Glutamatergic neuron (in vitro differentiated cells): ENCODE measurements at places on chromosomes 3 and 15. TPM values are rescaled to one million over a fixed set of nuclear protein-coding genes. Genes with fewer than 3 reads are reported as not detected.
A peak's percentile ranks its signal among the peaks of the same experiment; 100 is the strongest.

DNA sequence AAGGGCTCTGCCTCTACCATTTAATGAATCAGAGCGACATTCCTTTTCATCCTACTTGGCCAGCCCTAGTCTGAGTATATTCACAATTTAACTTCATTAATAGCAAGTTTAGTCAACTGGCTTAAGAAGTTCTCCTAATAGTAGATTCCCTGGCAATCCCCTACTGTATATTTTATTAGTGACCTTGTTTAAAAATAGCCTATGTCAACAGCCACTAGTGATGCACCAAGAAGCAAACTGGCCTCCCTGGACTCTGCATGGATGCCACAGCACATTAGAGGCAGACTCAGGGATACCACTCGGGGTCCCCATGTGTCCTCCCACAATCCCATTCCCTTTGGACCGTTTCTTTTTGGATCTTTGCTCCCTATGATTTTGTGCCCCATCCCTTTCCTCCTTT lies 83.6 kb downstream of the THSD4 start:
- DNase-seq = no peak

DNA sequence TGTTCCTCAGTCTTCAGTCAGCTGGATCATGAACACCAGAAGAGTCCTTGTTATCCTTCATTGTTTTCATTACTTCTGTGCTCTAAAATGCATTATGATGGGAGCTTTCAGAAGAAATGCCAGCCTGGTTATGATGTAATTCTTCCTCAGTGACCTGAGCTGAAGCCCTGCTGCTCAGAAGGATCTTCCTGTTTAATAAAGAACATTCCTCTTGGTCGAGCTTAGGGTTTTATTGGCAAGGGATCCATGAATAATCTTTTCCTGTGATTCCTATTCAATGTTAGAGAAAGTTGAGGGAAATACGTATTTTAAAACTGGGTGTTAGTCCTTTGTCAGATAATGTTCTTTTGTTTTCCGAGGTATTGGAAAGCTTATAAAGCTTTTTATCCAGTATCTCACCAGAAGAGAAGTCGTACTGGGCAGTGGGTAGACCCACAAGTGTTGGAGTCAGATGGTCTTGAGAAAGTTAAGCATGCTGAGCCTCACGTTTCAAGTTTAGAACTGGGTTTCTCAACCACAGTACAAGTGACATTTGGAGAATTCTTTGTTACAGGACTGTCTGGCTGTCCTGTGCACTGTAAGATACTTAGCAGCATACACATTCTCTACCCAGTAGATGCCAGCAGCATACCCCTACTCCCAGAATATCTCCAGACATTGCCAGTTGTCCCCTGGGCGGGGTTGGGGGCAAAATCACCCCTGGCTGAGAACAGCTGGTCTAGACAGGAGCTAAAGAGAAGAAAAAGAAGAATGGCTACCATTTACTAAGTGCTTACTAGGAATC lies 212.3 kb upstream of the BHLHE40 start:
- no peak for DNase-seq

DNA sequence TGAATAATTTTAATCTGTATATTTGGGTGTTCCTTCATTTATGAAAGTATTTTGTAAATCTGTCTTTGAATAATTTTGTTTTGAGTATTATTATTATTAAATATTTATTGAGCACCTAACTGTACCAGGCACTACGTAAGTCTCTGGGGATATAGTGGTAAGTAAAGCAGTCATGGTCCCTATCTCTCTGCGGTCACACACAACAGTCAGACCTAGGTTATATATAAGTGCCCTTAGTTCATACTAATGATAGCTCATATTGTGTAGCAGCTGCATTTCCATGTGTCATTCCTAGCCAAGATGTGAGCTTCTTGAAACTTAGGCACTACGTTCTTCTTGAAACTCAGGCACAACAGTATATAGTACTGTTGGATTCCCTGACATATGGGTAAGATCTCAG lies 12.4 kb downstream of the NKTR start:
- no peak for DNase-seq

DNA sequence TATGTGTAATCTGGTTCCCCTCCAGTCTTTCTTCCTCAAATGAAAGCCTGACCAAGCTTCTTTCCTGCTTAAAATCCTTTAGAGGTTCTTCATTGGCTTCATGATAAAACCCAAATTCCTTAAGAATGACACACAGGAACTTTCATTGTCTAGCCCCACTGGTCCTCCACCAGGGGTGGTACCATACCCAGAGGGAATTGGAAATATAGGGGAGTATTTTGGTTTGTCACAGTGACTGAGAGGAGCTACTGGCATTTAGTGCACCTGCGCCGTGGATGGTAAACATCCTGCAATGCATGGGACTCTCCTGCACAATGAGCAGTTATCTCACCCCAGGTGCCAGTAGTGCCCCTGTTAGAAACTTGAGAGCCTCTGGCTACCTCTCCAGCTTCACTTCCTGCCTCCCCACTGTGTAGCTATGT lies 10.8 kb downstream of the ZWILCH start:
- DNase-seq = no peak

DNA sequence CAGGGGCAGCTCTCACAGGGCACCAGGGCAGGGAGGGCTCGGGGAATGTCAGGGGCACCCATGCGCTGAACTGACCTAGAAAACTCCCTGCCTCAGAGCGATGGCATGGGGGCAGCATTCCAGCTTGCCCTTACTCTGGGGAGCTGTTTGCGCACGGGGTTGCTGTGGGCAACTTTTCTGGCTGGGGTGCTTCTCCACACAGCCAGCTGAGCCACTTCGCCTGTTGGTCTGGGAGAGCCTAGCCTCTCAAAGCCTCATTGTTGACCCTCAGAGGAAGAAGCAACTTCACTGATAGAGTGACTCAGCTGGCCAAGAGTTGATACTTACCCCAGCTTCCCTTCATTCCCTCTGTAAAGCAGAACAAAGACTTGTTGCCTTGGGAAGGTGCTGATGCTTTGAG lies 42.6 kb upstream of the MRPS22 start:
- no peak for DNase-seq

GRCh38 chr3:101216710-101217465 lies 103.5 kb downstream of the IMPG2 start:
- DNase-seq = no peak

DNA sequence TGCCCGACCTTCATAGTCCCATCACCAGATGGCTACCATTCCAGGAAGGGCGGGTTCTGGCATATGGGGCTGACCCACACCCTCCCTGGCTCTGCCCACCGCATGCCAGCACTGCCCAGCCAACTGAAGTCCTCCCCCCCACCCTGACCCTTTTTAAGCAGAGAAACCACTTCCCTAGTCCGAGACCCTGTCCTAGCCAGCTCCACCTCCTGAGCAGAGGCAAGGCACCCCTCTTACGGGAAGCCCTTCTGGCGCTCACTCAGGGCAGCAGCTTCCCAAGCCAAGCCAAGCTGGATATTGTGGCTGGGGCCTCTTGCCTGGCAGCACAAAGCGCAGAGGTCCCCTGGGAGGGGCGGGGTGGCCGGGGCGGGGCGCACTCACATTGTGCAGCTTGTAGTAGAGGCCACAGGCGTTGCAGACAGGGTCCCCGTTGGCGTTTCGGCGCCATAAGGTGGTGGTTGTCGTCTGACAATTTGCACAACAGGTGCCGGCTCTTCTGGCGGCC lies 11.5 kb downstream of the GATA2 start:
- DNase-seq = peak; percentile 91

DNA sequence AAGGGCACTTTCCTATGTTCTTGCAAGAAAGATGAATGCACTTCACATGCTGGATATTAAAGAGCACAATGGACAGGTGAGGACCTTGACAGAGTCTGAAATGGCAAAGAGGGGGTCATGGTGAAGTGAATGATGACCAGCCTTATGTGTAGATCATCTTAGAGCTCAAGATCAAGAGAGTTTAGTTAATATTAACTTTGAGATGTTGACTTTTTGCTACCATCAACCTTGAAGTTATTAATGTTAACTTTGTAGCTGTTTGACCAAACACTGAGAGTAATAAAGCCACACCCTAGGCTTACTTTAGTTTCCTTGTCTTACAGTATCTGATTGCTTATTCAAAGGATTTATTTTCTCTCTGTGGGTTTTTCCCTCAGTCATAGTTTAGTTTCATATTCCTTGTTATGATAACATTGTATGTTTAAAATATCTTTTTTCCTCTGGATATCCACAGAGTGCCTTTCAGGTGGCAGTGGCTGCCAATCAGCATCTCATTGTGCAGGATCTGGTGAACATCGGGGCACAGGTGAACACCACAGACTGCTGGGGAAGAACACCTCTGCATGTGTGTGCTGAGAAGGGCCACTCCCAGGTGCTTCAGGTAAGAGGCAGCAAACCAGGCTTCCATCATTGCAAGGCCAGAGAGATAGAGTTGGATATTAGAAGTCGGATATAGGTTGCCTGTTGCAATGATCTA lies 5.4 kb downstream of the NFKBIZ start:
- DNase-seq = no peak

DNA sequence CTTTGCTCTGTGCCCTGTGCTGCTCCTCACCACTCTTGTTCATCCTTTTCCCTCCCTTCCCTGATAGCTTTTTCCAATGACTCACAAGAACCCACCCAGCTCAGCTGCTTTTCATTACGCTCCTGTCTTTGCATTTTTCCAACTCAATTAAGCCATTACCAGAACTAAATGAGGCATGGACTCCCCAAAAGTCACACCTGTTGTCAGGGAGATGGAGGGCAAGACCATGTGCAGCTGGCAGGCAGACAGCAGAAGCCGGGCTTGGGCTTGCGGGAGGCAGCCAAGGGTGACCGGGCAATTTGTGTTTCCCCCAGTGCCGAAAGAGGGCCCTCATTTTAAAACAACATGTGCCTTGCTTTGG lies 64.3 kb downstream of the CASR start:
- no peak for DNase-seq

DNA sequence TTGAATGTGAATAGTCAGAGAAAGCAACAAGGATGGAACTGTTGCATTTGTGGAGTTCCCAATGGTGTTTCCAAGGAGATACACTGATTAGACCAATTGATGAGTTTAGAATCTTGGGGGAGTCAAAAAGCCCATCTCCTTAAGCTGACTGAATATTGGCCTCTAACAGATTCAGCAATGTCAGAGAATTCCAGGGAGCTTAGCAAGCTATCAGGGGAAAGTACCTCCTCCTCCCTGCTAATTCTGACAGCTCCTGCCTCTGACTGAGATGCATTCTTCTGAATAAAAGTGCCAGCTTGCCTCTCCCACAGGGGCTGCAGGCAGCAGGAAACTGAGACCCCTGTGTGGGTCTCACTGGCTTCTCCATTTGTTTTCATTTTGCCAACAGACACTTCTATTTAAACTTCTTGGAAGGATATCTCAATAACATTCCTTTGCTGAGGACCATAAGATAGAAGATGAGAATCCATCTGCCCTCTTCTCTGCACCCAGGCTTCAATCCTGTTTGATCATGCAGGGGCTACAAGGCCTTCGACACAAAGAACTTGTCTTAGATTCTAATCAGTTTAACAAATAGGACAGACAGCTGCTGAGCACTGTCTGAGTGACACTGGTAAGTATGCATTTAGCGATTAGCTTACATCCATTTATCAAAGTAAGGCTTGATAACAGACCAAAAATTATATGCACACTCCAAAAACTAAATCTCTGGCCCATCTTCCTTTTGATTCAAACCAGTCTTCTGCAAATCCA lies 1080.8 kb downstream of the TUSC7 start:
- no peak for DNase-seq

DNA sequence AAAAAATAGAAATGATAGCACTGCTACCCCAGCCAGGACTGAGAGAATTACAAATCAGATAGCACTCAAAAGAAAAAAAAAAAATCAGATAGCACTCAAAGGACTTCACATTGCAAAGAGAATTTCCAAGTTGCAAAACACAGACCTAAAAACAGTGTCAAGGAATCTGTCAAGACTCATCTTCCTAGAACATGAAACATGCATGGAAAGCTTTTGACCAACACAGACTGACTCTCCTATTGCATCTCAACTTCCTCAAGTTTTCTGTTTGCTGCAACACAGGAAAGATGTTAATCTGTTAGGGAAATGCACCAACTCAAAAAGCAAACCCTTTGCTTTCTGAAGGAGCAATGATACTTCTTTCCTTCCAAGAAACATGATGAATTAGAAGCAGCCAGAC lies 42.3 kb downstream of the RAB27A start:
- DNase-seq = no peak

DNA sequence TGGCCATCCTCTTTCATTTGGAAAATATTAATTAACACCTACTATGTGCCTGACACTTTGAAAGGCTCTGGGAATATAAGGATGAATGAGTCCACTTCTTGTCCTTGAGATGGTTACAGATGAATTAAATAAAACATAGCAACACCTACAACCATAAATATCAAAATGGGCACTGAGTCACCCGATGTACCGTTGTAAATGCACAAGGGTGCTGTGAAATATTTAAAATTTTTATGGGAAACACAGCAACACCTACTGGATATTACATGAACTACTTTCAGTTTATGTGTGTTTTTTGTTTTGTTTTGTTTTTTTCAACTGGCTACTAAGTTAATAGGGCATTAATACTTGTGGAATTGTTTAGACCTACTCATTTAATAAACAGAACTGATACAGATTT lies 239.0 kb upstream of the NAALADL2 start:
- no peak for DNase-seq

DNA sequence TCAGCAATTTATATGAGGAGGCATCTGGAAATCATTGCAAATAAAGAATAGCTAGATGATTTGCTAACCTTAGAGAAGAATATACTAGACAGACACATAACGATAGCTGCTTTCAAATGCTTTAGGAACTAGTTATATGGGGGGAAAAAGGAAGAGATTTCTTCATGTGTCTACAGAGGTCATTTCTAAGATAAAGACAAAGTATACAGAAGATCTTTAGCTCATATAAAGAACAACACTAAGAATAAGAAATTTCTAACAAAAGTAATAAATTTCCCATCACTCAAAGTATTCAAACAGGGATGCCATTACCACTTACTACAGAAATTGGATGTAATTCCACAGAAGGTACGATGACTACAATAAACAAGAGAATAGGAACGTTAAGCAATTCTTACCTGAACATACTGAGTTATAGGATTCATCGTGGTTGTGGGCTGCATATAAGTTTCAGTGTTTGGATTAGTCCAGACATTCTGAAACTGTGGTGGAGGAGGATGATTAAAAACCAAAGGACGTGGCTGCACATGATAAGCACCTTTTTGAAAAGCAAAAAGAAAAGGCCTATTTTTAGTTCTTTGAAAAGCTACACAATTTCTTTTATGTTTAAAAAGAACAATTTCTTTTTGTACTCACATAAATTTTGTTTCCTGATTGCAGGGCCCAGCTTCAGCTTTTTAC lies 8.7 kb downstream of the DAZL start:
- no peak for DNase-seq

DNA sequence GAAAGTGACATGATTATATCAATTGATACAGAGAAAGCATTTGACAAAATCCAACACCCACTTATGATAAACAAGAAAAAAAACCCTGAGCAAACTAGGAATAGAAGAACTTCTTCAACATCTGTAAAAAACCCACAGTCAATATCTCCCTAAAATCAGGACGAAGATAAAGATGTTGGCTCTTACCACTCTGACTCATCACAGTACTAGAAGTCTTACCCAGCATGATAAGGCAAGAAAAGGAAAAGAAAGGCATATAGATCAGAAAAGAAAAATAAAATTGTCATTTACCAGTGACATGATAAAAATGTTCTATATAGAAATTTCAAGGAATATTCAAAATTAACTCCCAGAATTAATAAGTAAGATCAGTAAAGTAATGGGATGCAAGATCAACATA lies 7.2 kb upstream of the FBXW12 start:
- no peak for DNase-seq

The CCR2 gene
- not detected for total RNA-seq

The C3orf22 gene
- total RNA-seq = not detected

The TMC3 gene
- total RNA-seq = not detected

The ZNF385D gene
- 42.9 TPM for total RNA-seq

The GAP43 gene
- 684 TPM for total RNA-seq

The DISP2 gene
- total RNA-seq = 44.3 TPM

The SEMA6D gene
- 255 TPM for total RNA-seq

The LINGO1 gene
- total RNA-seq = 180 TPM

The MESP2 gene
- total RNA-seq = not detected
